ENCODE measurements at places on chromosomes 5 and 9.
A peak's percentile ranks its signal among the peaks of the same experiment; 100 is the strongest.

DNA sequence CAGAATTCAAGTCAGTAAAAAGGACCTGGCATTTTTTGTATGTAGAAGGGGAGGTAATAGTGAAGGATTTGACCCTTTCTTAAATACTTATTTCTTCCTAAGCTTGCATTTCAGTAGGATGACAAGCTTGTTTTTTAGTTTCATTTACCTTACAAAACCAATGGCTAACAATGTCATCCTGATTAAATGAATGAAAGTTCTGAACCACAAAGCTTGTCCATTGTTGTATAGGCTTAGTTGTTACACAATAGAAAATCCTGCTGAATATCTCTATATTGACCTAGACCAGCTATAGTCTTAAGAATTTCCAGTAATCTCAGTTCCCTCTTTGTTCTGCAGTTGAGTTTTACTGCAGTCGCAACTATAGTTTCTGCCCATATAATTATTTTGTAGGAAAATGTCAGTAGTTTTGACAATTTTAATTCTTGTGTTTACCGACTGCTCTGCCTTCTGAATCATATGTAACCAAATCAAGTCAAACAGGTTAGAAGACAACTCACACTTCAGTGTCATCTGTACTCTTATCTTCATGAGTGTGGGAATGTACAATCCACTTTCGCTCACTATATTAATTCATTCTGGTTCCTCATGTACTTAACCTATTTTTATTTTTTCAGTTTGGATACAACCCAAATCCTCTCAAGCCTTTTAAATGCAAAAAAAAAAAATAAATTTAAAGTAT, 195.7 kb downstream of the CD180 start:
- no peak for DNase-seq
- peaks cover 25% of the 10 kb centered on the region for H3K4me1 ChIP-seq
- no peaks in the 10 kb centered on the region for H3K36me3 ChIP-seq
- no peak overlapping the region for H3K27ac ChIP-seq
- H3K27me3 ChIP-seq: no peaks in the 10 kb centered on the region

DNA sequence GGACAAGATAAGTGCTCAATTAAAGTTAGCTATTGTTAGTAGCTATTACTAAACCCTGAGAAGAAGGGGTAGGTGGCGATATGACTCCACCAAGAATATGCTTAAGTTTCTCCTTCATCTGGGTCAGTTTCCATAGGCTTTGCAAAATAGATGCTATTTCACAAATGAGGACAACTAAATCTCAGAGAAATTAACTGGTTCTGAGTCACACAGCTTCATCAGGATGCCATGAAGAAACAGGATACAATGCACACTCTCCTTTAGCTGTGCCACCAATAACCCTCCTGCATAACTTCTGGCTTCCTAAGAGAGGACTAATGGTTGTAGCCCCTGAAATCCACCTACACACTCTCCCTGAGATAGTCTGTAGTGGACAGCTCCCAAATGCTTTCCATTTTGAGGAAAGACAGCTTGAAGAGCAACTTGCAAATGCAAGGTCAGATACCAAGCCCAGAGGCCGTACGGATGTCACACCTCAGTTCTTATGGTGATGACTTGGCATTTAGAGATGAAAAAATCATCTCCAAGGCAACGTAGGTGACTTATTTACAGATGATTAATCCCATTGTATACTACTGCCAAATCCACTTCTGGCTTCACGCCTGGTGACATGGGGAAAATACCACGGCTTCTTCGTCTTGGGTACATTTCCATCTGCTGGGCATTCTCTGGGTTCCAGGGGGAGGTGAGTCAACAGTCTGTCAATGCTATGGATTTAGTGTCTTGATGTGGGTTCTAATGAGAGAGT, 251.4 kb upstream of the IL12B start:
- no peaks in the 10 kb centered on the region for H3K36me3 ChIP-seq
- no peak overlapping the region for H3K4me3 ChIP-seq
- H3K4me1 ChIP-seq: no peaks in the 10 kb centered on the region
- no peaks in the 10 kb centered on the region for H3K27me3 ChIP-seq

DNA sequence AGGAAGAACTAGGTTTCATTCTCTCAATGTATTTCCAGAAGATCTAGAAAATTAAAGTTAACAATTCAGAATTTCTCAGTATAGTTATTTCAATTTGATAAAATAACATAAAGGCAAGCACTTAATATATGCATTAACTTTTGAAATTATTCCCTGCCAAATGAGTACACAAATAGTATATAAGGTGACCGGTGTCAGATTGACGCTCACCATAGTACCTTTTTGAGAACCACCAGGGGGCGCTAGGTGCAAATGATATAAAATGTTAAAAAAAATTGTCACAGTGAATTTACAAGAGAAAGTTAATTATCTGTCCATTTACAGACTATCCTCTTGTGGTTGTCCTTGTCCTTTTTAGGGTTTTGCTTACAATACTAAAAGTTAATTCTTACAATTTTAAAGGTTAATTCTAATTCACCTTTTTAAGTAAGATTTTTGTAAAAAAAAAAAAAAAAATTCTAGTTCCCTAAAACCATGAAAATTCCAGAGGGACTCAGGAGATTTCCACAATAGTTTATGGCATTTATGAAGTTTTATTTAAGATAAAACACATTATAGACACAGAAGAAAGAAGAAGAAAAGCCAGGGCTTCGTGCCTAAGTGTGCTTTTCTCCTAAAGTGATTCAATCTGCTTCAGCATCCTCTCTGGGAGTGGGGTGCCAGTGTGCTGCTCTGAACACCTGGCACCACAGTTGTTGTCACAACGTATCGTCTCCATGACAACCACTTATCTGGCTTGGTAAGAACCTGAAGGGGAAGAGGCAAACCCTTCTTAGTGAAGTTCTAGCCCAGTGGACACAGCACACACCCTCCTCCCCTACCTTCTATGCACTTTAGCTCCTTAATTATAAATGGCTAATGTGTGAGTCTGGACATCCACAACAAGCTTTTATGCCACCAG, 1.7 kb downstream of the ADAMTS16 start:
- no peaks in the 10 kb centered on the region for H3K4me1 ChIP-seq
- H3K4me3 ChIP-seq: no peak overlapping the region
- H3K27me3 ChIP-seq: peaks cover 2% of the 10 kb centered on the region
- H3K36me3 ChIP-seq: no peaks in the 10 kb centered on the region
- peak; percentile 47 for DNase-seq

DNA sequence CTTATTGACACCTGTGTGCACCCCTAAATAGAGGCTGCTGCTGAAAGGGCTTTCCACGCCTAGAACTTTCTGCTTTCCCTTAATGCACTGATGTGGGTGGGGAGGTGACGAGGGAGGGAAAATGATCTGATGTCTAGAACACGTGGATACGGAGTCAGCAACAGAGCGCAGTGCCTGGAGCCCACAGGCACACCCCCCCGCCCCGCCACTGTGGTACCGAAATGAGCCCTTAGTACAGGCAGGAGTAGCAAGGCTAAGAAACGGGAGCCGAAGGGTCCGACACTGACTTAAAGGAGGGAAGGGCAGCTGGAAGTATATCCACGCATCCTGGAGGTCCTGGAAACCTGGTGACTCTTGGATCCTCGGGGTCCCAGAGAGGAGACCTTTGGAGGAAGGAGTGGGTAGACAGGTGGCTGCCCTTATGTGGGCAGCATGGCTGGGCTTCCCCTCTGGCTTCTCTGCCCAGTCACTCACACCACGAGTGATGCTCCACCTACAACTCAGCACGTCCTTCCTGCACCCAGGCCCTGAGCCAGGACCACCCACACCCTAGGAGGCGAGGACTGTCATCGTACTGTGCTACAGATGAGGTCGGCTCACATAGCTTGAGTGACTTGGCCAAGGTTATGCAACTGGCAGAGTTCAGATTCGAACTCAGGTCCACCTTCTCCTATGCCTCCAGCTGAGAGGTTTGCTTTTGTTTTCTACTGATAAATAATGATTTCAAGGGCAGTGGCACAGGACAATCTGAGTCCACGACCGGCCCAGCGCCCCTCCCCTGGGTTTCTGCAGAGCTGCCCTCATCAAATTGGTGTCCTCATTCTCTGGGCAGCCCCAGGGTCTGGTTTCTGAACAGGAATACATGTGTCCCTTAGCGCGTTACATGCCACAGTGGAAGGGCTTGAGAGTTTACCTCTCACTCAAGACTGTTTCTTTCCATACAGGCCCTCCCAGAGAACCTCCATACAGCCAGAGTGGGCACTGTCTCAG, 4.7 kb upstream of the VAV2 start:
- no peaks in the 10 kb centered on the region for H3K27me3 ChIP-seq
- no peak overlapping the region for H3K27ac ChIP-seq
- no peak for DNase-seq
- H3K4me1 ChIP-seq: no peaks in the 10 kb centered on the region

- H3K27ac ChIP-seq: no peak overlapping the region
- no peak overlapping the region for H3K4me3 ChIP-seq
- no peak for DNase-seq
- H3K4me1 ChIP-seq: no peaks in the 10 kb centered on the region
- no peaks in the 10 kb centered on the region for H3K36me3 ChIP-seq
- no peaks in the 10 kb centered on the region for H3K27me3 ChIP-seq
Measured at GRCh38 chr5:37799865-37800421, 39.9 kb downstream of the GDNF start.

GRCh38 chr9:69888856-69889585, 68.4 kb downstream of the CFAP95 start:
- H3K4me3 ChIP-seq: no peak overlapping the region
- H3K27me3 ChIP-seq: no peaks in the 10 kb centered on the region
- H3K4me1 ChIP-seq: no peaks in the 10 kb centered on the region

- no peak overlapping the region for H3K4me3 ChIP-seq
- H3K27me3 ChIP-seq: no peaks in the 10 kb centered on the region
- no peak for DNase-seq
- no peak overlapping the region for H3K27ac ChIP-seq
- H3K4me1 ChIP-seq: no peaks in the 10 kb centered on the region
Measured at GRCh38 chr5:180423133-180423532, 70.0 kb upstream of the GFPT2 start.

GRCh38 chr5:118789366-118789765, 199.0 kb downstream of the DTWD2 start:
- no peaks in the 10 kb centered on the region for H3K27me3 ChIP-seq
- no peaks in the 10 kb centered on the region for H3K4me1 ChIP-seq
- DNase-seq: no peak
- H3K27ac ChIP-seq: no peak overlapping the region
- no peaks in the 10 kb centered on the region for H3K36me3 ChIP-seq

DNA sequence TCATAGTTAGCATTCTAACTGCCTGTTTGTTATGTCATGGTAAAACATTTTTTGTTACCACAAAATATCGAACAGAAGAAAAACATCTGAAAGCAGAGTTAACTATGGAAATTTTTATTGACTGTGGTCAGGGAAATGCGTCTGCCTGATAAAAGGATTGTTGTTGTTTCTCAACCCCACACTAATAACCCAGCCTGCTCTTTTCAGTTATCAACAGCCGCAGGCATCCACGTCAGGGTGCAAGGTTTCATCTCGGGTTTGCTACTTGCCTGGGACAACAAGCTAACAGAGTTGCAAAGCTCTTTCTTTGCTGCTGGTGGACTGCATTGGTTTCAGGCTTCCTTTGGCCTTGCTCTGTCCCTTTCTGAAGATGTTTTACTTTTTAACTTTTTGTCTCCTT, 969.2 kb downstream of the CDH18 start:
- no peaks in the 10 kb centered on the region for H3K27me3 ChIP-seq
- H3K36me3 ChIP-seq: no peaks in the 10 kb centered on the region
- H3K4me3 ChIP-seq: no peak overlapping the region
- no peaks in the 10 kb centered on the region for H3K4me1 ChIP-seq

DNA sequence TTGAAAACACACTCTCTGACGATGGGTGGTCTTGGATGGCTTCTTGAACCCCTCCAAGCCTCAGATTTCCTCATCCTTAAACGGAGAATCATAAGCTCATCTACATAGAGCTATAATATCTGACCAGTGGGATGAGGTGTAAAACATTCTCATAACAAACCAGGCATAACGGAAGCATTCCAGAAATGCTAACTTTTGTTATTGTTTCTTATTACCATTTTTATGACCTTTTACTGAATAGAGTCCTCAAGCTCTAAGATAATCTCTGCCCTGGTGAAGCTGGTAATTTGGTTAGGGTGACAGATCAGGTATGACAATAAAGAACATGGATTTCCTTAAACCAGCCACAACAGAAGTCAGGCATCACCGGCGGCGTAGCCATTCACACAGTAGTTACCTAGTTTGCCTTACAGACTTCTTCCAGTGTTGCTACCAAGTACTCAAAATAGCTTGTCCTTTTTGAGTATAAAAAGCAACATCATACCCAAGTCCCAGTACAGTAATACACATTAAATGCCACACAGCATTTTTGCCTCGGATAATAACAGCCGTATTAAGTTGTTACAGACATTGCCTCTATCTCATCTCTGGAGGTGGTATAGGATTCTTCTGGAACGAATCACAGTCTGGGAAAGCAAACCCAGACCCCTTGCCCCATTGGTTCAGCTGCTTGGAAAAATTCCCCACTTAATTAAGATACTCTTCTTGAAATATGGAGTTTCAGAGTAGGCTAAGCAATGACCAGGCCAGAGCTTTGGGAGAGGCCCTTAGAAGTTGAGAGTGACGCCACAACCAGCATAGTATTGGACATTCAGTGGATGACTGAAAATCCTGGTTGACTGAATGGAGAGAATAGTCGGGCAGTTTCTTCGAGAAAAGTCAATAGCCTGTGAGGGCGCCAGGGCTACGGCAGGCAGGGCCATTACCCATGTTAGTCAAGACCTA, 252.5 kb downstream of the SLIT3 start:
- peaks cover 11% of the 10 kb centered on the region for H3K27me3 ChIP-seq
- no peaks in the 10 kb centered on the region for H3K4me1 ChIP-seq
- H3K36me3 ChIP-seq: no peaks in the 10 kb centered on the region
- DNase-seq: no peak
- H3K27ac ChIP-seq: no peak overlapping the region
- H3K4me3 ChIP-seq: no peak overlapping the region

- H3K4me1 ChIP-seq: no peaks in the 10 kb centered on the region
- no peak for DNase-seq
- no peaks in the 10 kb centered on the region for H3K27me3 ChIP-seq
- no peak overlapping the region for H3K4me3 ChIP-seq
Measured at GRCh38 chr9:132647355-132647754, 22.4 kb downstream of the DDX31 start.

- H3K27ac ChIP-seq: no peak overlapping the region
- H3K27me3 ChIP-seq: no peaks in the 10 kb centered on the region
- H3K4me1 ChIP-seq: no peaks in the 10 kb centered on the region
- DNase-seq: no peak
- H3K4me3 ChIP-seq: no peak overlapping the region
- H3K36me3 ChIP-seq: no peaks in the 10 kb centered on the region
Measured at GRCh38 chr9:17894501-17895160, 315.8 kb downstream of the SH3GL2 start.

Data from DND-41 (cell line).